Foreskin keratinocyte (primary cell): ENCODE measurements at places on chromosomes 2 and 18. TPM values are rescaled to one million over a fixed set of nuclear protein-coding genes. Genes with fewer than 3 reads are reported as not detected.

CNGA3 gene
- total RNA-seq: not detected in 2 replicates

DNA sequence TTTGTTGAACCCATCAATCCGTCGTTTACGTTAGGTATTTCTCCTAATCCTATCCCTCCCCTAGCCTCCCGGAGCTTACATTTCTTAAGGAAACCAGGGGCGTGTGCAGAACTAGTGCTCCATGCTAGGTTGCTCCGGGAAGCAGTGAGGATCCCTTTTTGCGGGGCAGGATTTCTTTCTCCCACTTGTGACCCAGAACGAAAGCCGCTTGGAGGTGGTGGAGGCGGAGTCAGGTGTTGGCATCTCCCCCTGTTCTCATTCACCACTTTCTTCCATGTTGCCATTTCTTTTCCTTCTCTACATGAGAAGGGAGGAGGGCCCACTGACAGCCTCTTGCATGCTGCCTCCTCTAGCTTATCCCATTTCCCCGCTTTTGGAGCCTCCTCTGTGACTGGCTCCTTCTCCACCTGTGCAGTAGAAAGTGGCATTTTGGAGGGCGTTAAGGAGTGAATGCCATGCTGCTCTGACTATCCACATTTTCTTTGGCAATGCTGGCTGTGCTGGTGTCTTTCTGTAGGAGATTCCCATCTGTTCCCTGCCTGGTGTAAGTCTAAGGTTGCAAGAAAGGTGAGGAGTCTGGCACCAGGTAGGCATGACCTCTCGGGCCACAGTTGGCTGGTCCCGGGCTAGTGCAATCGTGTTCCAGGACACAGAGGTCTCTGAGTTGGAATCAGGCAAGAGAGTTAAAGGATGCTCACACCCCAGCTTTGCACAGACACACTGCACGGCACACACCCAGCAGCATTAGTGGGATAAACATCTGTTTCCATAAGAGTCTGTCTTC lies 89.5 kb downstream of the ACKR3 start:
- no peak for DNase-seq

INO80C gene
- 56.3 and 62.6 TPM in 2 replicates for total RNA-seq

CPS1 gene
- total RNA-seq: 18.5 and 19.2 TPM in 2 replicates

FHOD3 gene
- total RNA-seq: 12.7 and 13.9 TPM in 2 replicates

DNA sequence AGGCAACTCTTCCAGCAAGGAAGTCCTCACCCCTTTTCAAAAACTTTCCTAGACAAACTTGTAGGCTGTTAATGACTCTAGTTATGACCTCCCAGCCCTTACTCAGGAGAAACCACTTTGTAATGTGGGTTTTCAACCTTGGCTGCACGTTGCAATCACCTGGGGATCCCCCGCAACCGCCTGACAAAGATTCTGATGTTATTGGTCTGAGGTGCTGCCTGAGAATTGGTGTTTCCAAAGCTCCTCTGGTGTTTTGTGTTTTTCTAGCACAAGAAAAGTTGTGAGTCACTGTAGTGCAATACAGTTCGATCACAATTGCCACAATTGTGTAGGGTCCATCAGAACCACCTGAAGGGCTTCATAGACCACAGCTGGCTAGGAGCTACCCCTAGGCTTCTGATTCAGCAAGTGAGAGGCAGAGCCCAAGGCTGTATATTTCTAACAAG lies 121.6 kb downstream of the SP100 start:
- DNase-seq: no peak

BUB1 gene
- total RNA-seq: 45.3 and 55.9 TPM in 2 replicates

DNA sequence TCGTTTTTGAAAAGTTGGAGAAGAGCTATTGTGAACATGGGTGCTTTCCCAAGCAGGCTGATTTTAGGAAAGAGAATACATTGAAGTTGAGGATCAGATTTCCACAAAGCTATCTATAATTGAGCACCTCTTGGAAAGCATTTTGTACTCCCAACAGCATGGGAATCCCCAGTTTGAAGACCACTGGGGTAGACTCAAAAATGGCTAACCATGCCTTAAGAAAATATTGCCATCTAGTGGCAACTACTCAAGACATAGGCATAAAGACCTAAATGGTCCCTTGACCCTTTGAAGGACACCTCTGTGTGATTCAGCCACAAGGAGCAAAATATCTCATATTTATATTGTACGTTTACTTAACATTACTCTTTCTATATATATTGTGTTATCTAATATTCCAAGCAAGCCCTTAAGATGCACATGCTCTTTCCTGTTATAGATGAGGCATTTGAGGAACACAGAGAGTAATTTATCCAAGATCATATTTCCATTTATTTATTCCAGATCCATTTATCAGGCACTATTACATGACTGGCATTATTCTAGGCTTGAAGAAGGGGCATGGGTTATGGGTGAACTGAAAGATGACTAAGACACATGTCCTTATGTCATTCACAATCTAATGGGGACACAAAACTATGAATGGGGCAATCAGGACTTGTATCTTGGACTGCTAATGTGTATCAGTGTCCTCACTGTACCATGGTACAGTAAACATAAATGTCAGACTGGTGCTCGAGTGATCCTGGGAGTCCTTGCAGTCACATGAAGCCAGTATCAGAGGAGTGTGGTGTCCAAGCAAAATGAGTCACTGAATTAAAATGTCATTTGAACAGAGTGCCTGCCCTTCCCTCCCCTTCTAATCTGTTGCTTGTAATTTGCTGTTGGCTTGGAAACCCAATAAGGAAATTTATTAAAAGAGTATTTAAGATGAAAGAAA lies 121.0 kb upstream of the XPO1 start:
- no peak for DNase-seq

DNA sequence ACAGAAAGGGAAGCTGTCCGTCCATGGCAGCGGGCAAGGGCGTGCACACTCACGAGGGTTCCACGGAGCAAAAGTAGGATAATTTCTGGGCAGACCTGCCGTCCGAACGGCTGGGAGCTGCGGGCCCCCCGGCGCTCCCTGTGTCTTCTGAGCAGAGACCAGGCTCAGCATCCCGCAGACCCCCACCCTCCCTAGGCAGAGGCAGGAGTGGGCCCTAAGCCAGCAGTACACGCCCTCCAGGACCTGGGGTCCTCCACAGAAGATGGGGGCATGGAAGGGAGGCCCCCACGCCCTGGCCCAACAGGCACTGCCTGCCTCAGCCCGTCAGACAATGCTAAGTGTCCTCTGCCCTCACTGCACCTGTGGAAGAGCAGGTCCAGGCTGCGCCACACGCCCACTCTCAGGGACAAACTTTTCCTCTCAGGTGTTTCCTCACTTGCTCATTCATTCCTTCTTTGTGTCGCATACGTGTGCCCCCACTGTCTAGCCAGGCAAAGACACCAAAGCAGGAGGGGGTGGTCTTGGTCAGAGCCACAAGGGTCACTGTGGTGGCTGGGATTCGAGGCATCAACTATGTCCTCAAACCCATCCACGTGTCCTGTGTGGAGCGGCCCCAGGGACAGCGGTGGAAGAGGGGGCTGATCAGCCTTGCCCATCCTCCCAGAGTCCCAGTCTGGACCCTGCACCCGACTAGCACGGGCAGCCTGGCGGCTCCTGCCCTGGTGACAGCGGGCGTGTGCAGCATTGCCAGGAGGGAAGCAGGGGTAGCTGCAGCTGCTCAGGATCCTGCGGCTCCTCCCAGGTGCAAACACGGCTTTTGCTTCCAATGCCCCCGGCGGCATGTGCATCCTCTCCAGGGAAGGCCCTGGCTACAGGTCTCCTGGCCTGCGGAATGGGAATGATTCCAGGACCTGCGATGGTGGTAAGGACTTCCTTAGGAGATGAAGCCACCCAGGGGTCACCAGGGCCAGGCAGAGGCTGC lies 2.4 kb upstream of the GPC1 start:
- no peak for DNase-seq

DNA sequence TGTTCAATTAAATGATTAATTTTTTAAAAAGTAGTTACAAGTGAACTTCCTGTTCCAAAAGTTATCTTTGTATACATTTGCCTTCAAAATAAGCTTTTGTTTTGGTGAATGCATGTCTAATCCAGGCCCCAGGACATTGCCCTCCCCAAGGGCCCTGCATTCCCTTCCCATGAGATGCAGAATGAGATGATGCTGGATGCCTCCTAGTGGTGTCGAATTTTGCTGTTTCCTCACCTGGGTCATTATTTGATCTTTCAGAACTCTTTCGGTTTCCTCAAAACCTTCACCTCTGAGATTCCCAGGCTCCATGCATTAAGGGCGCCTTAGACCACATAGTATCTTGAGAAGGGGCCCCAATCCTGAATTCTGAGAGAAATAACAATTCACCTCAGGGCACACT lies 728.8 kb downstream of the CNTNAP5 start:
- no peak for DNase-seq

DNA sequence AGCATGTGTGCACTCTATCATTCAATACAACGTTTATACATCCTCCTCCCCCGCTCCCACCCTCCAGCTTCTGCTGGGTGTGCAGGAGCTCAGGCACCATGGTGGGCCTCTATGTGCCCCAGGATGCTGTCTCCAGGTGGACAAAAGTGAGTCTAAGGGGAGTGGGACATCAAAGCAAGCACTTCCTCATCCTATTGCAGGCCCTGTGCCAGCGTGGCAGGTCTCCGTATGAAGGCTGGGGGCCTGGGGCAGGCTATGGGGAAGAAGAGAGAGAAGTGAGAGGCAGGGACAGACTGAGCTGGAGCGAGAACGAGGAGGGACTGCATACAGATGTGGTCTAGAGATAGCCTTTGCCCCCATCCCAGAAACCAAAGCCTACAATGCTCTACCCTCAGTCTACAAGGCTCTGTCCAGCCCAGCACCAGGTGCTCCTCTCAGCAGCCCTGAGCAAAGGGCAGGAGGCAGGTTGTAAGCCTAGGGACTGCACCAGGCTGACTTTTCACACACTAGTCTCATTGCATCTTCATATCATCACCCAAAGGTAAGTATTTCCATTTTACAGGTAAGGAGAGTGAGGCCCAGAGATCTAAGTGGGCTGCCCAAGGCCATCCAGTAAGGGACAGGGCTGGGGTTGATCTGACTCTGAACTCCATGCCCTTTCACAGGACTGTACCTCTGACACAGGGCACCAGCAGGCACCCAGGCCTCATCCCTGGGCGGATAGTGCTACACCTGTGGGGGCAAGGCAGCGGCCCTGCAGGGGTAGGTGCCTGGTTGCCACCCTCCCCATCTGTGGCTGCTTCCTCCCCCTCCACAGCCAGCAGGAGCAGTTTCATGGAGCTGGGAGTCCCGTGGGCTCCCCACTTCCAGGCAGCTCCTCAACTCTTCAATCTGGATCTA lies 14.0 kb upstream of the ARID5A start:
- DNase-seq: no peak

DNA sequence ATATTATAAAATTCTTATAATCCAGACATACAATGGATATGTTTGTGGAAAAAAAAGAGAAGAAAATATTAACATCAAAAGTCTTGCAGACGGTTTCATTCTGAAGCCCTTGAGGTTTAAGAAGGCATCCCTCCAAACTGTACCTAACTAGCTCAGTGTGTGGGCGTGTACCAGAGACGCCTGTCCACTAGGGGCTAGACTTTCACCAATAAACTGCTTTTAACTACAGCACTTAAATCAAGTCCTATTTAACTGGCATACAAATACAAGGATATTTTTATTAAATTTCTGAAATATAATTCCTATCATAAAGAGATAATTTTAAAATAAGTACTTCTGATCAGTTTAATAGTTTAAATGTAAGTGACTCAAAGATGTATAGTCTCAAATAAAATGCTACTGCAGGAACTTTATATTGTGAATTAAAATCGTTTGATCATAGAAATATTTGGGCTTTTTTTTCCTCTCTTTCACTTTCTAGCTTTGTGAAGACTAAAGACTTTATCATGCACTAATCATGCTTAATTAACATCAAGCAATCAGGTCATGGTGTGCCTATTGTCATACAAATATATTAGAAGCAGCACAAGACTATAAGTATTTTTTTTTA lies 437.7 kb downstream of the SATB2 start:
- DNase-seq: no peak

- no peak for DNase-seq
Observed at GRCh38 chr2:109355192-109355843, 226.3 kb downstream of the SH3RF3 start.

PLCD4 gene
- total RNA-seq: 4.0 and 4.1 TPM in 2 replicates

DNA sequence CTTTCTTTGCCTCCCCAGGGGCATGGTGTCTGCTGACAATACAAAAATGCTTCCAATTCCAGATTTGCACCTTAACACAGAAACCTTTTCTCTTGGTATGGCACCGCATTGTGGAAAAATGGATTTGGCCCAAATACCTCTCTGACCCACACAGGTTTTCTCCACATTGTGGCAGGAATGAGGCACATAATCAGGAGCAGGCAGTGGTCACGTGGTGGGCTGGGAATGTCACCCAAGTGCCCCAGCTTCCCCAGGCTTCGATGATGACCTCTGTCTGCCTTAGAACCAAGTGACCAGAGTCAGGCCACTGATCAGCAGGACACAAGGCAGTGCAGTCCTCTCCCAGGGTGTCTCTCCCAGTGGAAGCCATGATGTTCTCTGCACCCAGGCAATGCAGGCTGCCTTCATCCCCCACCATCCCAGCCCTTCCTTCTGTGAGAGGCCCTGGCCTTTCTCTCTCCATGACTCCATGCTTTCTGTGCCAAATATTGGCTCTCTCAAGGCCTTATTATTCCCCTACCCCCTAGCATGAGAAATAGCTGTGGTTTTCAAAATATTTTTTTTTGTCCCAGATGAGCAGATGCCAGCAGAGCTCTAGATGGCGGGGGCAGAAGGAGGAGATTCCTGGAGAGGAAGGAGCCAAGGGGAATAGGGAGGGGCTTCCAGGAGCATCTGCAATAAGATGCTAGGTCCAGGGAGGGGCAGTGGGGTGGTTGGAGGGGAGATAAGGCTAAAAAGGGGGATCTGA lies 198.9 kb downstream of the ACKR3 start:
- DNase-seq: peak; percentile 42

- peak; percentile 7 for DNase-seq
Observed at GRCh38 chr2:52881606-52882005, 886.0 kb upstream of the CHAC2 start.

- no peak for DNase-seq
Observed at GRCh38 chr2:172965433-172966212, 110.0 kb upstream of the MAP3K20 start.

DNA sequence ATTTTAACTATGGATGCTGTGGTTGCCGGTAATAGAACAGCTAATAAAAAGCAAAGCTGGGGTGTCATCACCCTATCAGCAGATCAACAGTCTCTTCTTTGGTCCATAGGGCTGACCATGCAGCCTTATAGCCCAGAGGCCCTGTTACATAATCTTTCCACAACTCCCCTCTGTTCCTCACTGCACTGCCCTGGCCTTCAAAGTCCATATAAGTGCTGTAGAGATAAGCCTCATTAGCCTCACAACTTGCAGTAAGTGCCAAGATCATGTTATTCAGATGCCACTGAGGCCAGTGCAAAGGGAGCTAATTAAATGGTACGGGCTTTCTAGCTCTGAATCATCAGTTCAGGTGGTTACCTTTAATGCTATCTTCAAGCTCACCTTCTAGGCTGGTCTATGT lies 89.7 kb upstream of the CXCR4 start:
- DNase-seq: no peak
